Stimulated activated CD4-positive, alpha-beta T cell treated with anti-CD3 and anti-CD28 coated beads, Interleukin-1b, Interleukin-23, amount 100 ng/mL, for 1 hour (primary cell): ENCODE measurements at places on chromosomes 7 and 10.

GRCh38 chr10:5338010-5338409, 26.8 kb upstream of the UCN3 start:
- DNase-seq, result no peak

DNA sequence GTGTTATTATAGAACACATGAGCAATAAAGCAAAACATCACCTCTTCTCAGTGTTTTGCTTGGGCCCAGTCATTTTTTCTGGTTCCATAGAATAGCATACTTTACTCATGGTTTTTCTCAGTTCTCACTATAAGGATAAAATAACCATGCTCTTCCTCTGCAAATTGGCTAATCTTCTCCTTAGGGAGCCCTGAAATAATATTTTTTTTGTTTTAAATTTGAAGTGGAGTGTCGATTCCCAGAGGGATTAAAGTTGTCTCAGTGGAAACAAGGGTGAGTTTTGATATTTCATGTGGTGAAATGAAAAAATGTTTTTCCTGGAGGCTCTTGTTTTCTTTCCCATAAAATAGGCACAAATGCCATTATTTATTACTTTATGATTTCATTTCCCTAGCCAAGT, 127.3 kb downstream of the NOC3L start:
- DNase-seq, result no peak

- no peak for DNase-seq
These were observed 304.5 kb upstream of the FZD8 start for GRCh38 chr10:35946556-35946955.

DNA sequence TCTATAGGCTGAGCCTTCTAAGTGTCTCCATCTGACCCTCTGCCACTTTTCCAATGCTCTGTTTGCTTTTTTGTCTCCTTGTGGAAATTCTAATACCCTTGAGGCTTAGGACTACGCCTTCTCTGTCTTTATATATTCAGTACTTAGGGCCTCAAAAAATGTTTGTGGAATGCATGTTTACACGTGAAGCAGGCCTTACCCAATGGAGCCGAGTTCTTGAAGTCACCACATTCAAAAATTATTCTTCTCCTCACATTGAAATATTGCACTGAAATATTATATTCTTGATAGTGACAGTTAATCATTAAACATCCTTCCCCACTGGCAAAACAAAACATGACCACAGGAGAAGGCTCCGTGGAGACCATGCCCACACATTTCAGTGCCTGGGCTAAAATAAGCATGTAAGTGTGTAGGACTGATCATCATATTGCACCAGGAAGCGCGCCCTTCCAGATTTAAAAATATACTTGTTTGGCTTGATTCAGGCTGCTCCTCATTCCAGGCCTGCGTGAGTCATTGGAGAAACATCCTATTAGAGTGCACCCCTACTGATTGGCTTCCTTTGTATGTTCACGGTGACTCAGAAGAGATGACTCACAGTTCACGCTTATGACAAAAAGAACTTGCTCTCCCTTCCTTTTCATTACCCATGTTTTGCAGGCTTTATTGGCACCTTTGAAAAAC, 307.4 kb upstream of the AOAH start:
- peak; percentile 13 for DNase-seq

GRCh38 chr7:26485367-26485934, 193.8 kb downstream of the SNX10 start:
- DNase-seq, result no peak

- DNase-seq, result no peak
These were observed 93.8 kb downstream of the MAPK8 start for GRCh38 chr10:48400129-48400849.

DNA sequence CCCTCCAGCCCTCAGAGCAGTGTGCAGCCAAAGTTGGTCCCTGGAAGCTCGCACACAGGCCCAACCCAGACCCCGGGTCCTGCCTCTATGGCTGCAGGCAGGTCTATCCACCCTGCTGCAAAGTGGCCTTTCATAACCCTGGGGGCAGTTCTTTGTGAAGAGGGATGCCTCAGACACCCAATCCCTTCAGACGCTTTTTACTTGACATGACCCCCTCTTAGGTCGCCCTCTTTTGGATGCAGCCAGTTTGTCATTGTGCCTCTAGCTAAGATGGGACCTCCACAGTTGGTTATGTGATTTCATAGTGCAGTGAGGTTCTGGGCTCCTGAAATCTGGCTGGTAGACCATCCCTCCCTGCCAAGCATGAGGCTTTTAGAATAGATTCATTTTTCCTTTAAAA, 27.3 kb downstream of the SMKR1 start:
- DNase-seq, result no peak

- no peak for DNase-seq
These were observed 758.6 kb upstream of the IGFBP3 start for GRCh38 chr7:46679671-46680070.

DNA sequence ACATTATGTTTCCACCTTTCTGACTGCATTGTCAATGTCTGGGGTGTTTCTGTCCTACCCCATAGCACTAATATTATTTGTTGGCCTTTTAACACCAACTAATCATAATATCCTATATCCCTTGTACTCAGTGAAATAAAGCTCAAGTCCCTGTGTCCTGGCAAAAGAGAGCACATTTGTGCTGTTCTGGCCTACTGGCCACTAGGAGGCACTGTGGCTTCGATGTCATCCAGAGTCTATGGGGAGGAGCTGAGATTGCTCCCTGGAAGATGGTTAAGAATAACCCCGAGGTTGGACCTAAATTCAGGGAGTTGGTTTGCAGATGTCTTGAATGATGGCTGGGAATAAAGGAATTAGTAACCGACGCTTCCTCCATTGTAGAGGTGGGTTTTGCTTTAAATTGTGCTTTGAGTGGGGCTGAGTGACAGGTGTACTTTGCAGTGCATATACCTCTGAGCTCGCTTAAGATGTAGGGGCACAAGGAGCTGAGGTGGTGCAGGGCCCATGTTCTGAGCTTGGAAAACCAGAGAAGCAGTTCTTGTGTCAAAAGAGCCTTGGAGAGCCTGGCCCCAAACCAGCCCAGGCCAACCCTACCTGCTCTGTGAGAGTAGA, 191.2 kb upstream of the PRSS1 start:
- peak; percentile 30 for DNase-seq

GRCh38 chr7:92836489-92836999, at the start of gene CDK6:
TSS of gene CDK6 (minus strand) at chr7:92836573. CDS start at chr7:92833323, 3,250 bp downstream.
- DNase-seq, result peak; percentile 46

GRCh38 chr7:40621592-40621998, 486.8 kb downstream of the SUGCT start:
- no peak for DNase-seq

- DNase-seq, result no peak
These were observed 21.5 kb downstream of the PDGFA start for GRCh38 chr7:497946-498655.

DNA sequence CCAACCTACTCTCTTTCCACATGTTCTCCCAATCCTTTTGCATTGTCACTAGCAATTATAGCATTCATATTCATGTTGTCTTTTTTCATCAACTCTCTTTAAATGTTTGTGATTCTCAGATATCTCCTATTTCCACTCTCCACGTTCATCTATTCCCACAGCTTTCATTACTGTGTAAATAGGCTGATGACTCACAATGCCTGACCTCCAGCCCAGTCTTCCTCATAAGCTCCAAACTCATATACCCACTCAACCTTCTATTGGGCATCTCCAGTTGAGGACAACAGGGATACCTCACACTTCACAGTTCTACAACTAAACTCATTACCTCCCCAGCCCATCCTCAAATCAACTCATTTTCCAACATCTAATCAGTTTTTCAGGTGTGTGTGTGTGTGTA, 194.1 kb downstream of the DGKI start:
- no peak for DNase-seq

GRCh38 chr7:150986099-150986512, 4.7 kb upstream of the NOS3 start:
- peak; percentile 42 for DNase-seq

- no peak for DNase-seq
These were observed 134.8 kb downstream of the INHBA start for GRCh38 chr7:41568135-41568534.

DNA sequence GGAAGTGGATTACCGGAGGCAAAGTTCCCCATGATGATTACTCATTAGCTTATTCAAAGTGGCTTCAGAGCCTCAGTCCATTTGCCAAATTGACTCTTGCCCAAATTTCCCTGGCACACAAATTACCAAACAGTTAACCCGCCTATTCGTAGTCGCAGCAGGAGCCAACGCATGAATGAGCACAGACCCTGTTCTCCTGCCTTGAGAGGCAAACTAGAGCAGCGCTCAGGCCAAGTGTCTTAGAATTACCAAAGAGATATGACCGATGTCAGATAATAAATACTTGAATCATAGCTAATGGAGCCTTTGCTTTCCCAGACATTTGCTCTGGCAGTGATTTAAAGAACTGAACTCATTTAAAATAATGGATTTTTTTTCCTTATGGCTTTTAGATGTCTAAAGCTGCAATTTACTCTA, 64.9 kb downstream of the CTTNBP2 start:
- DNase-seq, result no peak

DNA sequence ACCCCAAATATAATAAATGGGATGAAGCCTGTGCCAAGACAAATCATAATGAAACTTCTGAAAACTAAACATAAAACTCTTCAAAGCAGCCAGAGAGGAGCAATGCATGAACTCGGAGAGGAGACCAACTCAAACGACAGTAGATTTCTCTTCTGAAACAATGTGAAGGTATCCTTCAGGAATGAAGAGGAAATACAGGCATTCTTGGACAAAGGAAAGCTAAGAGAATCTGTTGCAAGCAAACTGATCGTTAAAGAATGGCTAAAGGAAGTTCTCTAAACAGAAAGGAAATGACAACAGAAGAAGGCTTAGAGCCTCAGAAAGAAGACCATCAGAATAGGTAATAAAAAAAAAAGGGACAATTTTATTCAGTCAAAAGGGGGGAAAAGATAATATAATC, 6.6 kb downstream of the GNA12 start:
- no peak for DNase-seq

GRCh38 chr7:104010052-104010909, 20.8 kb upstream of the RELN start:
- DNase-seq, result no peak

DNA sequence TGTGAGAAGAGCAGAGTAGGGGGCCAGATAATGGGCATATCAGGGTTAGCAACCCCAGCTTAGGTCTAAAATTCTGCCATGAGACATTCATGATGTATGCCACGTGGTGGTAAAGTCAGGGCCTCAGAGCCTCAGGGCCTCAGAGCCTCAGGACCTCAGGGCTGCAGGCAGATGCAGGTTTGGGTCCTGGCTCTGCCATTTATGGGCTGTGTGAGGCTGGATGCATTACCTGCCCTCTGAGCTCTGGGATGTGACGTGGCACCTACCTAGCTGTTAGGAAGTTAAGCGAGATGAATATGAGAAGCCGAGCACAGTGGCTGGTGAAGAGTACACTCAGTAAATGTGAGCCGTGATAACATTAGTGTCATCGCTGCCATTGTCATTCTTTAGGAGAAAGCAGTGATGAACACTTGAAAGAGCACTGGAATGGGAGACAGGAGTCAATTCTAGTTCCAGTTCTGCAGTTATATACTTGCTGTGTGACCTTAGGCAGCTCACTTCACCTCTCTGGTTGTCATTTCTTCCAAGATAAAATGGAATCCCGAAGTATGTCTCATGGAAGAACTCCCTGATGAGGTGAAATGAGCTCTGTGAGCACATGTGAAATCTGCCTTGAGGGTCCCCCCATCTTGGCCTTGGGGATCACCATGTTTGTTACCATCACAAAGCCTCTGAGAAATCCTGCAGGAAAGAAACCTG, 127.2 kb downstream of the SH3PXD2A start:
- DNase-seq, result no peak

DNA sequence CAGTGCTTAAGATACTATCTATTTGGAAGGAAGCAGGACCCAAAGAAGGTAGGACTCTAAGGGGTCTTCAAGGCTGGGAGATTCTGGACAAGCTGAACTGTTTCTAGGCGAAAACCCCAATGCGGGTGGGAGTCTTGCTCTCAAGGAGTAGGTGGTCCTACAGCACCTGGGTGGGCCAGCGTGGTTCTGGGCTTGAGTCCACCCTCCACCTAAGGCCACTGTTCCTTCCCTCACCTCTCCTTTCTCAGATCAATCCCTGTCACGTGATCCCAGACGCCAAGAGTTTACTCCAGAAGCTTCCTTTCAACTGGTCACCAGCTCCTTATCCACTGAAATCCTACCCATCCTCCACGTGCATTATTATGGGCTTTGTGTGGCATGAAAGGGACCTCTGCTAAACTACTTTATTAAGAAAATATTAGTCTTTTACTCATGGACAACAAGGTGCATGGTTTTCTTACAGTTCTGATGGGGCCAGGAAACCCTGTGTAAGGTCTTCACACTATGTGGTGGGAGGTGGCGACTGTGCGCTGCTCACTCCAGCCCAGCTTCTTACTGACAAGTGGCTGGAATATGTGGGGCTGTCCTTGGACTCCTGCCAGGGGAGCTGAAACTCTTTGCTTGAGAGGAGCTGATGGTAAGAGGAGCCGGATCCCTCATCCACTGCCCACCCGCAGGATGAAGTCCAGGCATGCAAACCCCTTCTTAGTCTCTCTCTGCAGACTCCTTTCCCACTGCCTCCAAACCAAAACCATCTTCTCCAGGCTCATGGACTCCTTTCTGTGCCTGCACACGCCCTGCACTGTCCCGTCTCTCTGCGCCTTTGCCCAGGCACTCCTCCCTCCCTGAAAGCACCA, 1.6 kb downstream of the ZNF746 start:
- DNase-seq, result no peak

DNA sequence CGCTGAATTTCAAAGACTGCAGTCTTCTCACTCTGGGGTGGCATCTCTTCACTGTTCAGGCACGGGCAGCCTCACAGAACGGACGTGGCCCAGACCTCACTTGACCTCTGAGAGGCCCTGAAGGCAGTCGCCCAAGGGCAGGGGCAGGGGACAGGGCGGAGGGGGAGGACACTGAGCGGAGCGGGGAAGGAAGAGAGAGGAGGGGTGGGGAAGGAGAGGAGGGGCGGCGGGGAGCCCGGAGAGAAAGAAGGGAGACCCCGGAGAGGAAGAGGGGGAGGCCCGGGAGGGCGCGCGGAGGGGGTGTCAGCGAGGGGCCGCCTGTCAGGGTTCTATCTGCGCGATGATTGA, 58.7 kb upstream of the COMTD1 start:
- no peak for DNase-seq

- no peak for DNase-seq
These were observed 305.5 kb downstream of the DNAJB9 start for GRCh38 chr7:108875139-108875538.

DNA sequence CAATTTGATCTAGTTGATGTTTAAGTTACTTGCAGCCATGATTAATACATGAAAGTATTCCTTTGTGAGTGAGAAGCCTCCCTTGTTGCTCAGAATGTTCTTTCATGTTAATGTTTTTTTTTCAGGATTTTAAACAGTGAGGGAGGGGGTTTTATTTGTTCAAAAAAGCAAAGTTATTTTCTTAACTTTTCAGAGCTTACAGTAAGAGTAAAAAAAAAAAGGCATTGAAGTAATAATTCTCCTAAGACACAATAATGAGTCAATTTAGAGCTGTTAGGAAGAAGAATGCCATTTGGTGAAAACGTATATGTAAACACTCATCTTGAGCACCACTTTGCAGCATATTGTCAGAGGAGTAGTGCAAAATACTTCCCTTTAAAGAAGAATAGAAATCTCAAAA, 105.8 kb downstream of the SEMA3A start:
- no peak for DNase-seq
